ENCODE measurements at places on chromosomes 4 and X.

DNA sequence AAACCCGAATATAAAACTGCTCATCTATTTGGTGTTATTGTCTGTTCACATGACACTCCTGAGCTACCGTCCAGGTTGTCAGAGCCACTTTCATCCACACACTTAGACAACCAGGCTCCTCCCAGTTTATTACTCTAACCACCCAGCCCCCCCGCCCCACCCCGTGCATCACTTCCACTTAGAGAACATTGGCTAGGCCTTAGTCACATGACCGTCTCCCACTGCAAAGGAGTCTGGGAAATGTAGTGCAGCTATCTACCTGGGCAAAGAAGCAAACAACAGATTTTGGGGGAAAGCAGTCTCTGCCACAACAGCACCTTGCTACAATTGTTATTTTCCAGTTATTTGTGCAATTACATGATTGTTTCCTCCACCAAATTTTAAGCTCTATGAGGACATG lies 57.6 kb upstream of the RBPJ start:
- no peak for DNase-seq

DNA sequence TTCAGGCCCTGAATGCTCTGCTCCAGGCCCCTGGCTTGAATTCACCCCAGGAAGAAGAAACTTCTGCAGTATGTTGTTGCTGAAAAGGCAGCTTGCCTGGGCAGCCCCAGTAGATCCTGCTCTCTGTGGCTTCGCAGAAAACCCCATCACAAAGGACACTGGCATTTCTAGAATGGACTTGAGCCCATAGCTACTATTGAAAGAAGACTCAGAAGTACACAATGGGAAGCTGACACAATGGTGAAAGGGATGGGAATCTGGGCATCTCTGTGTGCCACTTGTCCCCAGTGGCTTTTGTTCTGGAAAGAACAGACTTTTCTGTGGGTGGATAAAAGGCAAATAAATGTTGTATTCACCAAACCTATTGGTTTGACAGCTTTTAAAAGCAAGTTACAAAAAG lies 67.4 kb upstream of the SCML1 start:
- no peak for DNase-seq

GRCh38 chrX:48890934-48891401 lies 6.6 kb downstream of the TIMM17B start:
- DNase-seq: peak; percentile 20

DNA sequence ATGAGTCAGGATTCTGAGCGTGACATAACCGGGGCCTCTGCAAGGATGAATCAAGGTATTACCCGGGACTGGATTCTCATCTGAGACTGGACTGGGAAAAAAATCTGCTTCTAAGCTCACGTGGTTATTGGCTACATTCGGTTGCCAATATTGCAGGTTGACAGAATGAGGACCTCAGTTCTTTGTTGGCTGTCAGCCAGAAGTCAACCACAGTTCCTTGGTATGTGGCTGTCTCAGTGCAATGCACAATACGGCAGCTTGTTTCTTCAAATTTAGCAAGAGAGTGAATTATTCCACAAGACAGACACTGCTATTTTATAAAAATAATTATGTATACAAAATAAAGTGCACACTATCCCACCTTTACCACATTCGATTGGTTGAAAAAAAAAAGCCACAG lies 424.2 kb downstream of the KLHL4 start:
- no peak for DNase-seq

DNA sequence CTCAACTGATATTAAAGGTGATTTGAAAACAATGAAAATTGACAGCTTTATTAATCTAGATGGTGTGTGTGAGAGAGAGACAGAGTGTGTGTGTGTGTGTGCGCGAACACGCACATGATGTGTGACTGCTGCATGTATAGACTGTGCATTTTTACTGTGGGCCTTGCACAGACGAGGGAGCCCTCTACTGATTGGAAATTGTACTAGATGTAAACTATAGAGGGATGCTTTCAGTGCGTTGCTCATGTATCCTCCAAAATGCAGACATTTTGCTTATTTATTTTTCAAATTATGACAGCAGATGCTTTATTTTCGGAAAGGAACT lies 168.4 kb upstream of the GK2 start:
- no peak for DNase-seq

- DNase-seq: no peak
These were observed 80.8 kb upstream of the TLR2 start for GRCh38 chr4:153603258-153603657.

DNA sequence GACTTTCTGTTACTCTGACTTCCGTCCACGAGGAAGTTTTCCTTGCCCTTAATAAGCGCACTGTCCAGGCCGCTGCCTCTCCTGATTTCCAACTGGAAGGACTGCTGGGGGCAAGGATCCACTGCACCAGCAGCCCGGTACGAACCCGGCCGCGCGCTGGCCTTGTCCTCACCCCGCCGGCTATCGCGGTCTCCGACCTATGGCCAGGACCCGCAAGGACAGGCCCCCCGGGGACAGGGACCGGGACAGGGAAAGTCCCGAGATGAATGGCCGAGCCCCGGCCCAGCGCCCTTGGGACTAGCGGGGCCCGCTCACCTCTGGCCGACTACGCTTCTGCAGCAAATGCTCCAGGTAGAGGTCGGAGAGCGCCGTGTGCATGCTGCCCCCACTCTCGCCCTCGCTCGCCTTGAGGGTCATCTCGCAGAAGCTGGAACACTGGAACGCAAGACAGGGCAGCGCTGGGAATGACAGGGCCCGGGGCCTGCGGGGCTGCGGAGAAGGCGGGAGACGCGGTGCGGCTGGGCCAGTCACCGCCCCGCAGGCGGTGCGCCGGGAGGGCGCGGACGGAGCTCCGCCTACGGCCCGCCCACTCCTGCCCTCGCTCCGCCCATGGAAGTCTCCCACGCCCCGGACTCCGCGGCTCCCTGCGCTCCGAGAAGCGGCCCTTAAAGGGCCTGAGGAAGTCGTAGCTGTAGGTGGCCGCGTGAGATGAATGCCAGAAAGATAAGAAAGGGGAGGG lies at the start of gene MPP1:
Gene MPP1 (minus strand): TSS at position 529 of the 739 bp plus-strand sequence. CDS start 112 bp downstream, at position 417.
- peak; percentile 62 for DNase-seq

DNA sequence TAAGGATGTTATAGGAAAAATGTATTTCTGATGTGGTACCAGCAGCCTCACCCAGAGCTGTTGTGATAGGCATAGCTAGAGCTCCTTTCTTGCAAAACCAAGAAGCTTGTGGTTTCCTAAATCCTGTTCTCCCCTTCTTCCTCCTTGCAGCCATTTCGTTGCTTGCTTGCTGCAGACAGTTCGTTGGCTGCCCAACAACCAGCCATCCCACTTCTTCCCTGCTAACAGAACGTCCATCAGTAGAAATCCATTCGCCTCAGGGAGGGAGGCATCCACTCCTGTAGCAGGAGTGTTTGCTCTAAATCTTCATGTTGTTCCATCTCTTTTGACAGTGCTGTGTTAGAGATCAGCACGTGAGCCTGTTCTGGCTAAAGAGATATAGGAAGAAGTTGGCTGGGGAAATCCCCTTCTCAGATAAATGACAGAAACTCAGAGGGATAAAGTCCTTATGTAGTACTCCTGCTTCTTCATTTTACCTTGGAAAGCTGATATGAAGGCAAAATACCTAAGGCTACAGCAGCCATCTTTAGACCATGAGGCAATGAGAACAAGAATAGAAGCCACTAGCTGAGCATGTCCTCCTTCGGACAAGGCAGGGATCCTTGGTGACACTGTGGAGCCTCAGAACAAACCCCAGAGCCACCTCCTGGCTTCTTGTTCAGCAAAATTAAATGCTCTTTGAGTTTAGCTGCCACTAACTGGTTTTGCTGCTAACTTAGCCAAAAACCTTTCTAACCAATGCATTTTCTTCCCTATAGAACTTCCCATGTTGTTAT lies 68.4 kb upstream of the RELL1 start:
- no peak for DNase-seq

DNA sequence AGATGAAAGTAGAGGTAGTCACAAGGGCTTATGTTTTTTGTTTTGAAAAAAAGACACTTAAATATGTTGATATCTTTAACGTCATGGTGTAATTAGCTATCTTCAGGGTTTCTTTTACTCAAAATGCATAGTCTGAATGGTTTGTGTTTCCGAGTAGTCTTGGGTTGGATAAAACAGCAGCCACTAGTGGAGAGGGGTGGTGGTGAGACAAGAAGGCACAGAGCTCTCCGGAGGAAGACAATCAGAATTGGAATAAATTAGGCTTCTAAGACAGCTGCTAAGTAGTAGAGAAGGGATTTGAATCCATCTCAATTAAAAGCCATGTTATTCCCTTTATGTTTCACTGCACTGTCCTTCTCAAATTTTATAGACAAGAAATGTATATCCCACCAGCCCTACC lies 240.4 kb upstream of the VEGFC start:
- no peak for DNase-seq

DNA sequence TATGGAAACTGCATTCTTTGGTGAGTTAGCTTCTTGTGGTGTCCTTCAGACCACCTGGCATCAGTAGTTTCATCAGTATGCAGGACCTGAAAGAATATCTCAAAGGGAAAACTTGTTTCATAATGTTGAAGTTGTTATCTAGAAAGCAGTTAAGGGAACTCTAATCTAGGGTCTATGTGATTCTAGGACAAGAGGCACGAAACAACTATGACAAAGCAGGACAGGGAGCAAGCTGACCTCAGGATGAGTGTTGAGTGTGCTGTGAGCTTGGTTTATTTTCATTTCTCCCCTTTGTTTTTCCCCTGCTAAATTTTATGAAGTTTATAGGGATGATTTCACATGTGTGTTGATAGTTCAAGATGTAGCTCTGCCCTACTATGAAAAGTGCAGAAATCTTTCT lies 65.7 kb downstream of the MXRA5 start:
- no peak for DNase-seq

- DNase-seq: no peak
These were observed 313.3 kb upstream of the NOCT start for GRCh38 chr4:138702190-138702824.

DNA sequence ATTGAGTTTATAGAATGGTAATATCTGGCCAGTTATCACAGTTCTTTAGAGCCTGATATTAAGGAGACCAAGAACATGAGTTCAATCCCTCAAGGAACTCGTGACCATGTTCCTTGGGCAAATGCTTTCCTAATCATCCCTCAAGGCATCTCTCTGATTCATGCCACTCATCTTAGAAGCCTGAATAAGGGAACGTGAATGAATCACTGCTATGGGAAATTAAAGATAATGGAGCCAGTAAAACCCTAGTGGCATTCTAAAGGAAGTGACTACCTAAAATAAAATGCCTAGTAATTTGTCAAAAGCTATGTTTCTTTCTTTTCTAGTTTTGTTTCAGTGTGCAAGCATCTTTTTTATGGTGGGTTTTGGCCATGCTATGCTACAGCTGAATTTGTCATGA lies 1161.3 kb downstream of the C4orf33 start:
- no peak for DNase-seq

- no peak for DNase-seq
These were observed 36.3 kb downstream of the SH3BGRL start for GRCh38 chrX:81238166-81238565.

DNA sequence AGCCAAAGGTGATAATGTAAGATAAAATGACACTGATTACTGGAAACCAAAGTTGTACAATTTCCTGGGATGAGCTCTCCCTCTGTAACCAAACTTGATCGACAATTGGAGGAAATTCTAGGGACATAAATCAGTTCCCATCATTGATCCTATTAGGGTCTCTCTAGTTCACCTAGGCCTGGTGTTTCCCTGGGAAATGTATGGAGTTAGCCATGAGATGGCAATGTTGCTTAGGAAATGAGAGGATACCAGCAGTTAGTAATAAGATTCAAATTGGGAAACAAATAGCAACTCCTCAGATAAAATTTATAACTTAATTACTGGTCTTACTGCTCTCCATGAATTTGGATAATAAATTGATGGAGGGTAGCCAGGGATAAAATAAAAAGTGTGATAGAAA lies 52.2 kb downstream of the SPATA18 start:
- no peak for DNase-seq

GRCh38 chr4:36665985-36666527 lies 384.6 kb downstream of the DTHD1 start:
- no peak for DNase-seq

- no peak for DNase-seq
These were observed 112.7 kb downstream of the PPP4R3C start for GRCh38 chrX:27350476-27350875.

DNA sequence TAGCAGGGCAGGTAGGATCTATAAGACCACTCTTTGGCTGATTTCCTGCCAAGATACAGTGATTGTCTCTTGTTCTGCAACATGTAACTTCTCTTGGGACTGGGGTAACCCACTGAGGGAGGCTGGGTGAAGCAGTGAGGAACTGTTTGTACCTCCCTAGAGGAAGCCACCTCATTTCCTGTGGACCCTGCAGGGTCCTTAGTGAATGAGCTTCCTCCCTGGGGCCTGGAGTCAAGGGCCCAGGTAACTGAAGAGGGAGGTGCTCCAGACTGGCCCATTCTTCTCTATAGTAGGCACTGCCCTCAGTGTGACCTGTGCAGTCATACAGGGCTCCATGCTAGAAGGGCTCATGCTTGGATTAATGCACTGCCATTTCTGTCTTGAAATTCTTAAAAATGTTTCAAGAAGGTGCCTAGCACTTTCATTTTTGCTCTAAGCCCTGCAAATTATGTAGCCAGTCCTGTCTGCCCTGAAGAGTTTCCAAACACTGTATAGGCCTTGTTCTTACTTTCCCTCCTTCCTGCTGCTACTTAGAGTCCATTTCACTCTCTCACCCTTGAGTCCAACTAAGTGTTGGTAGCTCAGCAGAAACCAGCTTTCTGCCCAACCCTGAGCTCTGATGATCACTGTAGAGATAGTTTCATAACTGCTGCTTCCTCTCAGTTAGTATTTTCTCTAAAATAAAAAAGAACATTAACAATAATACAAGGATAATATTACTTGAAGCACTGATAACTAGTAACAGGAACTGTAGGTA lies 8.5 kb upstream of the GRIA3 start:
- DNase-seq: no peak

- peak; percentile 46 for DNase-seq
These were observed 2.5 kb downstream of the SLC25A6 start for GRCh38 chrX:1389181-1389992.

DNA sequence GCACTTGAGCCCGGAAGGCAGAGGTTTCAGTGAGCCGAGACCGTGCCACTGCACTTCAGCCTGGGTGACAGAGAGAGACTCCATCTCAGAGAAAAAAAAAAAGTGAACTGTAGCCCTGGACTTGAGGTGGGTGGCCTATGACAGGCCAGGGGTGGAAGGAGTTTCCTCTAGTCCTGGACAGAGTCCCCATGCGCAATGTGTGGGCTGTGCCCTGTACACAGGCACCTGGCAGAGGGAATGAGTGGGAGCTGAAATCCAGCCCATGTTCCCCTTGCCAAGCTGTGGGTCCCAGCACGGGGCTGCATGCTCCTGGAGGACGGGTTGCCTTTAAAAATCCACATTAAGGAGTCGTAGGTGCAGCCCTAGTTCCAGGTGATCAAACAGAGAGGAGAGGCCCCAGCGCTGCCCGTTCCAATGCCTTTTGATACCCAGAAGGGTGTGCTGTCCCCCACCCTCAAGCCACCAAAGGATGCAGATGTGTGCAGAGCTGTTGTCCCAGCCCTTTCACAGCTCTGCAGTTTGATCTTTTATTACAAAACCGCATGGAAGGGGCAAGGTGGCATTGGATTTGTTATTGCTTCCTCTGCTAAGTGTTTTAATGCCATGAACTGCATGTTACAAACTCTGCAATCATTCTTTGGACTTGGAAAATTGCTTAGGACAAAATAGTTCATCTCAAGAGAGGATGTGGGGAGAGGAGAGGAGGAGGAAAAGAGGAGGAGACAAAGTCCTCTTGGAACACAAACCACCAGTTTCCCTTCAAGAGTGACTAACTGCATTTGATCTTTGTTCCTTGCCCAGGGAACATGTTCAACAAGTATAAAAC lies 38.0 kb upstream of the PDK3 start:
- no peak for DNase-seq

GRCh38 chr4:170198747-170199146 lies 109.0 kb upstream of the AADAT start:
- no peak for DNase-seq

Data from Peyer's patch (tissue), 4 donors.